ENCODE measurements at places on chromosomes 3 and 15. TPM values are rescaled to one million over a fixed set of nuclear protein-coding genes. Genes with fewer than 3 reads are reported as not detected.

OR4F15 gene
- total RNA-seq = not detected

FAM3D gene
- total RNA-seq = 47.0 TPM

MEIS2 gene
- 7.5 TPM for total RNA-seq

BCL2A1 gene
- 21.5 TPM for total RNA-seq

INSYN1 gene
- 3.3 TPM for total RNA-seq

GPR171 gene
- 11.0 TPM for total RNA-seq

IMPG2 gene
- total RNA-seq = 0.83 TPM

TNFAIP8L3 gene
- 5.8 TPM for total RNA-seq
